ENCODE measurements at places on chromosomes 11 and 22.
A peak's percentile ranks its signal among the peaks of the same experiment; 100 is the strongest.

DNA sequence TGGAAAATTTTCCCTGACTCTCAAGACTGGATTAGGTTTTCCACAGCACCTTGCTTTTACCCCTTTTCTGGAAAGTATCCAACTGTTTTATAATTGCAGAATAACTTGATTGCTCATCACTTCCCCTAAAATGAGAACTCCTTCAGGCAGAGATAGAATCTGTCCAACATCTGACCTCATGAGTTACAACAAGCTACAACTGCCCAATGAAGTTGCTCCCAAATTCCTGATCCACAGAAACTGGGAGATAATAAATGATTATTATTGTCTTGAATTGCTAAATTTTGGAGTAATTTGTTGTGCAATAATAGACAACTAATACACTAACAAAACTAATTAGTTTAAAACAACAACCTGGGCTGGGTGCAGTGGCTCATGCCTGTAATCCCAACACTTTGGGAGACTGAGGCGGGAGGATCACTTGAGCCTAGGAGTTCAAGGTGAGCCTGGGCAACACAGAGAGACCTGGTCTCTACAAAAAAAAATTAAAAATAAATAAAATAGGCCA, 10.0 kb upstream of the CCDC83 start:
- no peak for DNase-seq

- DNase-seq = no peak
These were observed 9.6 kb upstream of the CBLIF start for GRCh38 chr11:59854871-59855270.

GRCh38 chr11:20110908-20111669, 49.2 kb downstream of the DBX1 start:
- DNase-seq = peak; percentile 68

- no peak for DNase-seq
These were observed 55.5 kb downstream of the ABTB2 start for GRCh38 chr11:34302046-34302921.

DNA sequence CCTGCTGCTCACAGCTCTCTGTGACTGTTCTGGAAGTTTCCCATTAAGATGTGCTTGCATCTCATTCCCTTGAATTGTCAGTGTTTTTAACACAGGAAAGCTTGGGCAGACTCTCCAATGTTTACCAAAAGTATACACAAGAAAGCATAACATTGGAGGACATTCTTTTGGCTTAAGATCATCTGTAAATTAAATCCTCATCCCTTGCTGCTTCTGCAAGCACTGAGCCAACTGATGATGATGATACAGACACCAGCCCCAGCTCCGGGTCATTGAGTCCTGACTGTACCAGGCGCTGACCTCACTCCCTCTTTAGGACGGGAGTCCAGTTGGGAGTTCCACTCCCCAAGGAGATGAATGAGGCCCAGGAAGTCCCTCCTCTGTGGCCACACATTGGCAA, 23.8 kb downstream of the CD82 start:
- DNase-seq = no peak

GRCh38 chr11:118126082-118126838, 26.4 kb downstream of the SCN4B start:
- DNase-seq = peak; percentile 11

DNA sequence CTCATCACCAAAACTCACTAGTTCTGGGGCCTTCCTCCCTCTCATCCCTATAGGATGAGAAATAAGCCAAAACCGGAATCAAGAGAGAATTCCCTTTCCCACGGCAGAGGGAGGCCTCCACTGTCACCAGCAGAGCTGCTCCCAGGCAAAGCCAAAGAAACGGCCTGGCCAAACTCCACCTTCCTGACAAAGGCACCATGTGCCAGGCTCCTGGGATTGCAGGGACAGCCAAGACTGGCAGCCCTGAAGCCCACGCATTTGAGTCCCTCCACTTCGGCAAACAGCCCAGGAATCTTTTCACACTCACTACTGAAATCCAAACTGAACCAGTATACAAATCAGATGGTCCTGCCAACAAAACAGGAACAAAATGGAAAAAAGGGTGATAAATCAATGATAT, 6.1 kb downstream of the SMCO4 start:
- no peak for DNase-seq

DNA sequence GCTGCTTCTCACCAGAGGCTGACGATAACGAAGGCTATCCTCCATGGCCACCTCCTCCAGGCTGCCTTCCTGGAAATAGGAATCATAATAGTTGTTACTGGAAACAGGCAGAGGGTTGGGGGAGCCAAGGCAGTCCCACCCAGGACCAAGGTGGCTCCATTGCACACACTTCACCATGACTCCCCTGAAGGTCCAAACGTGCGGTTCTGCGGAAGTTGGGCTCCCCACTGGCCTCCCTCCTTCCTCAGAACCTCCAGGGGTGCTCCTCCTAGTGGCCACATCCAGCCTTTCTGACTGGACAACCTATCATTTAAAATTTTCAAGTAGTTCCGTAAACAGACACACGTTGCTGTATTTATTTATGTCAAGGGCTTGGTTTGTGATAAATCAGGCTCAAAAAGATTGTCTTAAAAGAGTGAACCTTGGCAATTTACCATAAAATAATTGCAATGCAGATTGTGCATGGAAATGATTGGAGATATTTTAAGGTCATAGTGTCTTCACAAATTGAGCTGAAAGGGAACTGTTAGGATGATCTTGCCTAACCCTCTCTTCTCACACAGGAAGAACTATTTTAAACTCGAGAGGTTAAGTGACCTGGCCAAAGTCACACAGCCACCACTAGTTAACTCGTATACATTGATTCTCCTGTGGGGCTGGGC, 1.4 kb upstream of the TCN2 start:
- DNase-seq = peak; percentile 70

DNA sequence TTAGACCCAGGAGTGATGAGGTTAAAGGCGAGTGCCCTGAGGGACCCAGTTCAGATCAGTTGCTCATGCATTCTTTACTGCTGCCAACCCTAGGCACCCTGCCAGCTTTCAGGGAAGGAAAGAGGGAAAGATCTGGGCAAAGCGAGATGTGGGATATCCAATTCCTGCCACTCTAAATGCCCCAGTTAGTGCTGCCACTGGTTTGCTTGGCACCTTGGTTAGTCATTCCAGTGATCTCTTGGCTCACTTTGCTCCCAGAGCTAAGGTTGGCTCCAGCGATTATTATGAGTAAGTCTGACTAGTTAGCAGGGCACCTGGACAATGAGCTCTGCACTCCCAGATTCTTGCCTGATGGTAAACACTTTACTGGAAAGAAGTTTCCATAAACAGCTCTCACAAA, 85.0 kb downstream of the INSC start:
- no peak for DNase-seq

GRCh38 chr11:112162761-112163546, 940 bp downstream of the IL18 start:
- DNase-seq = no peak

- DNase-seq = no peak
These were observed 14.2 kb upstream of the PIK3C2A start for GRCh38 chr11:17221968-17222367.

Data from activated CD4-positive, alpha-beta T cell treated with anti-CD3 and anti-CD28 coated beads for 48 hours (primary cell).